Stimulated activated CD8-positive, alpha-beta memory T cell treated with anti-CD3 and anti-CD28 coated beads, Interleukin-12 subunit alpha, Interleukin-12 subunit beta, amount 100 ng/mL, for 4 hours (primary cell): ENCODE measurements at places on chromosomes 11 and 22.
A peak's percentile ranks its signal among the peaks of the same experiment; 100 is the strongest.

DNA sequence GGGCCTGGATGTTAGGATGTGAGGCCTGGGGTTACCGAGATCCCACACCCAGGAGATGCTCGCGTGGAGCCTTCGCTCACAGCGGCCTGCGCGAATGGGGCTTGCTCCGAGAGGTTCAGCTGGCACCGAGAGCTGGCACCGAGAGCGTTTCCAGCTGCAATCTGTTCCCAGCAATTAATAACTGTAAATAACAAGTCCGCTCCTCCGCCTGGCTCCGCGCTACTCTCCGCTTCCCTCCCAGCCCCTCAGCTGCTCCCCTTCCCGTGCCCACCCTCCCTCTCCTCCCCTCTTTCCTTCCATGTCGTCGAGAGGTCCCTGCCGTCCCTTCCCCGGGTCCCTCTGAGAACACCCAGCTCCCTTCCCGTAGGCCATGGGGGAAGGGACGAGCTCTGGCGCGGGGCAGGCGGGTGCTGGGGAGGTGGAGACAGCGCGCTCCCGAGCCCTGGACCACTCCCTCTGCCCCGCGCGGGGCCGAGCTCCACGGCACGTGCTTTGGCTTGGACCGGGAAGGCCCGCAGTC is 110.8 kb downstream of the WNT7B start:
- no peak for DNase-seq

- no peak for DNase-seq
These were observed 607 bp downstream of the DMC1 start for GRCh38 chr22:38569181-38569971.

DNA sequence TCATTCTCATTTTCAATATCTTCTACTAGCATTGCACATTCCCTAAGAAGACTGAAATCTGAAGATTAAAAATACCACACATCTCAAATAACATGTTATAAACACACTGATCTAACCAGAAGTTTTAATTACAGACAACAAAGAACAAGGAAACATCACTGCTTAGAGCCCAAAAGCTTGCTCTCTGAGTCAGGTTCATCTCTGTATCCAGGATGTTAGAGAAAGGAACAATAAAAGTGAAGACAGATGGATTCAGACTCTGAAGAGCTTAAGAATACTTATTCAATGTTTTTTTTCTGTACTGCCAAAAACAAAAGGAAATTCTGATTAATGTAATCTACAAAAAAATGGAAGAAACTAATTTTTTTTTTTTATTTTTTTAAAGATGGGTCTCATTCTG is 16.5 kb downstream of the RDX start:
- DNase-seq: no peak

DNA sequence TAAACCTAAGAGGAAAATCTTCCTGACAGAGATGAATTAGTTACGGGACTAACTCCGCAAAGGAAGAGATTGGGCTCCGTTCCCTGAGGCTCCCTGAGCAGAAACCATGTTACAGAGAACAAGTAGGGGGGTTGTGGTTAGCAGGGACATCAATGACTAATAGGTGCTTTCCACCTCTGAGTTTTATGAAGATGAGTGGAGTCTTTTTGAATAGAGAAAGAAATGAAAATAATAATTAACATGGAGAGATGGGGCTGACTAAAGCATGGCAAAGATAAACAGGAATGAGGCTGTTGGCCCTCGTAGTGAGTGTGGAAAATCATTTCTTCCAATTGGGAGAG is 47.5 kb upstream of the PICALM start:
- DNase-seq: no peak

- no peak for DNase-seq
These were observed 35.4 kb upstream of the SERPIND1 start for GRCh38 chr22:20738394-20739089.

GRCh38 chr11:125975634-125976033 is 29.8 kb downstream of the VSIG10L2 start:
- no peak for DNase-seq

GRCh38 chr11:64712430-64713015 is 10.5 kb downstream of the NRXN2 start:
- DNase-seq: no peak

GRCh38 chr11:61254403-61255025 is 13.5 kb downstream of the PGA5 start:
- peak; percentile 25 for DNase-seq

GRCh38 chr22:50184004-50184901 is 1.5 kb upstream of the TRABD start:
- no peak for DNase-seq

DNA sequence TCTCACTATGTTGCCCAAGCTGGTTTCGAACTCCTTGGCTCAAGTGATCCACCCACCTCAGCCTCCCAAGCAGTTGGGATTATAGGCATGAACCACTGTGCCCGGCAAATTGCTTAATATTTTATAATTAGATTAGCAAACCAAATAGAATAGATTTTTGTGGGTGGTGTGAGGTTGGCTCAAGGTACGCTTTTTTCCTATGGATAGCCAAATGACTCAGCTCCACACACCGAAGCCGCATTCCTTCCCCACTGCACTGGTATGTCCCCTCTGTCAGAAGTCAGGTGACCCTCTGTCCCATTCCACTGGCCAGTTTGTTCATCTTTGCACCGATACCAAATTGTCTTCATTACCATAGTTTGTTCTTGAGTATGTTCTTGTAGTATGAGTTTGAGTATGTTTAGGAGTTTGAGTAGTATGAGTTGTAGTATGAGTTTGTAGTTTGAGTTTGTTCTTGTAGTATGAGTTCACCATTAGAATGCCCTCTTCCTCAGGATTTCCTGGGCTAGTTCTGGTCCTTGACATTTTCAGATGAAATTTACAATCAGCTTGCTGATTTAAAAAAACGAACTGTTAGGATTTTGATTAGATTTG is 19.4 kb downstream of the SUSD2 start:
- DNase-seq: no peak

GRCh38 chr11:69870766-69871165 is 51.5 kb upstream of the FGF3 start:
- DNase-seq: no peak

- DNase-seq: no peak
These were observed 83.9 kb downstream of the ETS1 start for GRCh38 chr11:128503245-128503991.

DNA sequence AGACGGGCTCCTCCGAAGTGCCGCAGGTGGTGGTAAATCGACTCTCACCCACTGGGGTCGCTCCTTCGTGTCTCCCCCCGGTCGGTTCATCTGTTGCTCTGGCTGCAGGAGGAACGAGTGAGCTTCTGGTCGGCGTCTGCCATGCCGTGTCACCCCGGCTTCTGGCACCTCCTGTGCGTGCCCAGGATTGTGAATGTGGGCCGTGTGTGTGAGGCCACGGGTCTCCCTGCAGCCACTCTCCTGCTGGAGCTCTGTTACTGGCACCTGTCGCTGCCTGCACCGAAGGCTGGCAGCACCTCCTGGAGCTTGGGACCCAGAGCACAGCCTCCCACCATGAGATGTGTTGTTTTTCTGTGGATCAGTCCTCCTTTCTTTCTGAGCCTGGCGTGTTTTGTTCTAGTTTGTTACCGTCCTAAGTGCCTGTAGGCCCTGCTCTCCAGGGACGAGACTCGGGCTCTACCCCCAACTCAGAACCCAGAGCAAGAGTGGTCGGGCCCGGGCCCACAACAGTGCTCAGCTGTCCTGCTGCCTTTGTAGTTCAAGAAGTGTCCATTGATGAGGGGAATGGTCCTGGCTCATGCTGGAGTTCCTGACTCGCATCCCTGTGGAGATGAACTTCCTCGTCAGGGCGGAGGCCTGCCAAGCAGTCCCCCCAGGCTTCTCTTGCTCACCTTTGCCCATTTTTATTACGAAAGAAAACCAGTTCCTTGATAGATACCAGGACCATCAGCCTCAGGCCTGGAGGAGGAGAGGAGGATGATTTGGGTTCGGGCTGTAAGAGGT is 66.6 kb downstream of the MED15 start:
- no peak for DNase-seq

DNA sequence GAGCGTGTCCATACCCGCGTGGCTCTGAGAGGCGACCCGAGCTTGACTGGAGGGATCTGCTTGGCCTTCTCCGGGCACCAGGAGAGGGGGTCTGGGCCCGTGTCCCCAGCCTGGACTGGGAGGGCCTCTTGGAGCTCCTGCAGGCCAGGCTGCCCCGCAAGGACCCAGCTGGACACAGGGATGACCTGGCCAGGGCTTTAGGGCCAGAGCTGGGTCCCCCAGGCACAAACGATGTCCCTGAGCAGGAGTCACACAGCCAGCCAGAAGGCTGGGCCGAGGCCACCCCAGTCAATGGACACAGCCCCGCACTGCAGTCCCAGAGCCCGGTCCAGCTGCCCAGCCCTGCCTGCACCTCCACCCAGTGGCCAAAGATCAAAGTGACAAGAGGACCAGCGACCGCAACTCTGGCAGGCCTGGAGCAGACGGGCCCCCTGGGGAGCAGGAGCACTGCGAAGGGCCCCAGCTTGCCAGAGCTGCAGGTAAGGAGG is 38.2 kb downstream of the TRIOBP start:
- no peak for DNase-seq

DNA sequence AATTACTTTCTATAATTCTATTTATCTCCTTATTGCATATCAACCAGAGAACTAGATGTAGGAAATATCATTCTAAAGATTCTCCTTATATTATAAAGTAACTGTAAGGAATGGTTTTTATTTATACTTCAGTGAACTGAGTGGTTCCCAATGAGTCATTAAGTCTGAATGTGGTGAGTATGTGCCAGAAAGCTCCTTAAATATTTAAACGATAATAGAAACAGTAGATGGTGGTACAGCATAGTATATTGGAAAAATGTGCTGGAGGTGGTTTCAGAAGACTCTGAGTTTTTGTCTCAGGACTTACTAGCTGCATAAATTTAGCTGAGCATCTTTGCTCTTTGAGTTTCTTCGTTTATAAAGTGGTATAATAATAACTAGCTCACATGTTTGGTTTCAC is 653.5 kb downstream of the FAM181B start:
- no peak for DNase-seq

- no peak for DNase-seq
These were observed 525 bp downstream of the BIK start for GRCh38 chr22:43110927-43111623.

GRCh38 chr22:19055801-19056200 is 66.4 kb downstream of the DGCR2 start:
- DNase-seq: no peak

DNA sequence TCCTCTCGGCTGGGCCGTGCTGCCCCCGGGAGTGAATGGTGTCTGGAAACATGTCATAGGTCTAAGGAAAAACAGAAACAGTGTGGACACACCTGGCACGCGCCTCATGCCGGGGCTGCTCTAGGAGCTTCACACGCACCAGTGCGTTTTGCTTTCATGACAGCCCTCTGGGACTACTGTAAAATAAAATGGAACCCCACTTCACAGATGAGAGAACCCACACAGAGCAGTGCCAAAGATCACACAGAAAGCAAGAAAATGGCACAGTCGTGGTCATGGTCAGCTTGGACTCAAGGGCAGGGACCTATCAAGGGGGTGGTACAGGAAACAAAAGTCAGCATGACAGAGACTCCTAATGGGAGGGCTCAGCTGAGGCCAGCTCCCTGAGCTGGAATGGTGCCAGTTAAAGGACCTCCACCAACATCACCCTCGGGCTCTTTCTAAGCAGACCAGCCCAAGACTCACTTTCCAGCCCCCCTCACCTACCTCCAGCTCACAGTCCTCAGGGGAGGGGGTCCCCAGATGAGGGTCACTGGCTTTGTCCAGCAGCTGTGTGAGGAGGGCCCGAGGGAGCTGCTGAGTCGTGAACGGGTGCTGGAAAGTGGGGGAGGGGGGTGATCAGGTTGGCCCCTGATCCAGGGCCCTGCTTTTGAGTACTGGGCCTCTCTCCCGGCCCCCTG is 3.3 kb downstream of the MAP4K2 start:
- DNase-seq: no peak

GRCh38 chr11:111815489-111815888 is 49.3 kb upstream of the PPP2R1B start:
- no peak for DNase-seq

GRCh38 chr11:78216021-78216420 is 27.3 kb downstream of the USP35 start:
- DNase-seq: no peak

DNA sequence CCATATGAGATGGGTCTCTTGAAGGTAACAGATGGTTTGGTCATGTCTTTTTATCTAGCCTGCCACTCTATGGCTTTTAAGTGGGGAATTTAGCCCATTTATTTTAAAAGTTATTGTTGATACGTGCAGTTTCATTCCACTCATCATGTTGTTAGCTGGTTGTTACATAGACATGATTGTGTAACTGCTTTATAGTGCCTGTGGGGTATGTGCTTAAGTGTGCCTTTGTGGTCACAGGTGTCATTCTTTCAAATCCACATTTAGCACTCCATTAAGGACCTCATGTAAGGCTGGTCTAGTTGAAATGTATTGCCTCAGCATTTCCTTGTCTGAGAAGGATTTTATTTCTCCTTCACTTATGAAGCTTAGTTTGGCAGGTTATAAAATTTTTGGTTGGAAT is 263.8 kb upstream of the LUZP2 start:
- no peak for DNase-seq

DNA sequence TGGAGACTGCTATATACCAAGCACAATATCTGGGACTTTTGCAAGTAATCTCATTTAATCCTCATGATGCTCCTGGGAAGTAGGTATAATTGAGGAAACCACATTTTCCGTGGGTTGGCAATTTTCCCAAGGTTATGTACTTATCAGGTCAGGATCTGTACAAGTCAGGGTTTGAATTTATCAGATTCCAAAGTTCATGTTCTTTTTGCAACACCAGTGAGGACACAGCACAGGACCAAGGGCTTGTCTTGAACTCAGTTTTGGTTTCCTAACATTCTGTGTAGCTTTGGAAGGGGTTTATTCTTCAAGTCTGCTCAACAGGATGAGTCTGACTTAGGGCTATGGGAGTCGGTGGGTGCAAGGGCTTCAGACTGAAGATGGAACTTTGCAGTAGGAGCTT is 30.4 kb downstream of the INSC start:
- DNase-seq: no peak

DNA sequence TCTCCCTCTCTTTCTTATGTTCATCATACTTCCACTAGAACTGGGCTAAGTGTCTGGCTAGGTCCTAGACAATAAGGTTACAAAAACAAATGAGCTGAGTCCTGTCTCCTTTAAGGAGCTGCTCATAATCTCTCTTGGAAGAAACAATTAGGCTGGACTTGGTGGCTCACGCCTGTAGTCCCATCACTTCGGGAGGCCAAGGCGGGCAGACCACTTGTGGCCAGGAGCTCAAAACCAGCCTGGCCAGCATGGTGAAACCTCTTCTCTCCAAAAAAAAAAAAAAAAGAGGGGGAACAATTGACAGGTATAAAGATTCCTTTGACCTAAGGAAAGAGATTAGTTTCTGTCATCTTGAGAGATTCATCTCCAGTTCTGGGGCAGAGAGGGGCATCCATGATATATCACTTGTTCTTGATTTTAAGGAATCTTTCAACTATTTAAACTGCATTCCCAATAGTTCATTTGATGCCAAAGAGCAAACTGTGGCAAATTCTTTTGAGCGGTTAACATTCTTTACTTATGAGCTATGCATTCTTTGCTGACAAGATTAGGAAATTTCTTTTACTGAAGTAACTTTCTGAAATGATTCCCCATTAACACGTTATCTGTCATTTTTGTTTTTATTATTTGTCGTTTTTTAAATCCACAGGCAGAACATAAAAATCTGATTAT is 125.5 kb downstream of the C11orf87 start:
- no peak for DNase-seq

- DNase-seq: no peak
These were observed 108.4 kb downstream of the SHANK2 start for GRCh38 chr11:71144010-71144409.

- DNase-seq: no peak
These were observed 15.0 kb upstream of the GNB1L start for GRCh38 chr22:19869497-19870152.
